ENCODE measurements at places on chromosomes 7 and 10.

GRCh38 chr7:93821463-93821862 lies 69.1 kb downstream of the TFPI2 start:
- no peak for DNase-seq

- no peak for DNase-seq
Observed at GRCh38 chr7:127995881-127996215, 35.4 kb downstream of the LRRC4 start.

- no peak for DNase-seq
Observed at GRCh38 chr7:40641701-40642100, 506.9 kb downstream of the SUGCT start.

GRCh38 chr10:128695931-128696330 lies 569.7 kb upstream of the MKI67 start:
- DNase-seq = no peak

- no peak for DNase-seq
Observed at GRCh38 chr7:35648367-35648766, 46.6 kb downstream of the HERPUD2 start.

DNA sequence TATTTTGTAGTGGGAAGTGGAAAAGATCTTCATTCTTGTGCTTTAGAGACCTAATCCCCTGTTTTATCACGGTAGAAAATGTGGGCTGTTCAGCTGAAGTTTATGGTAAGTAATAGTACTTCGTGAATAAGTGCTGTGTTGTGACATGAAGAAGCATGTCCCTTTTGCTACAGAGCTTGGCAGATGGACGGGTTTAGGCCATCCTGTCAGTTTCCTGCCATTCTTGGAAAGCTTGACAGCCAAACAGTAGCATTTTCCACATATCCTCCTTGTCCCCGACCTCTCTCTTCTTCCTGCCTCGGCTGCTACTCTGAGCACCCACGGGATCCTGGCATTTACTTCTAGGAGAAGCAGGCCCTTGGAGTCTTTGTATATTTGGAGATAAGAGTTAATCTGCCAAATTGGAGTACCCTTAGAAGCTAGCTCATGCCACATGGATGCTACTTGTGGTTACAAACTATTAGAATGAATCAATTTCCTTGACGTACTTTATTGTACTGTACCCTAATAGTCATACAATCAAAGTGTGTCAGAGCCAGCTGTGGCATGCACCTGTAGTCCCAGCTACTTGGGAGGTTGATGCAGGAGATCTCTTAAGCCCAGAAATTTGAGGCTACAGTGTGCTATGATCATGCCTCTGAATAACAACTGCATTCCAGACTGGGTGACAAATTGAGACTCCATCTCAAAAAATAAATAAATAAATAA lies 39.2 kb downstream of the PNLIPRP3 start:
- DNase-seq = no peak

Measured in stimulated activated CD8-positive, alpha-beta memory T cell treated with anti-CD3 and anti-CD28 coated beads, Interleukin-7, amount 100 ng/mL, for 1 hour (primary cell).